Left cardiac atrium (tissue), 4 donors: ENCODE measurements at places on chromosomes 16 and 17. TPM values are rescaled to one million over a fixed set of nuclear protein-coding genes. Genes with fewer than 3 reads are reported as not detected.

GP1BA gene
- total RNA-seq, result 0.15 TPM

- DNase-seq, result no peak
Measured at GRCh38 chr16:2821487-2822157, 4.6 kb downstream of the PRSS21 start.

DNA sequence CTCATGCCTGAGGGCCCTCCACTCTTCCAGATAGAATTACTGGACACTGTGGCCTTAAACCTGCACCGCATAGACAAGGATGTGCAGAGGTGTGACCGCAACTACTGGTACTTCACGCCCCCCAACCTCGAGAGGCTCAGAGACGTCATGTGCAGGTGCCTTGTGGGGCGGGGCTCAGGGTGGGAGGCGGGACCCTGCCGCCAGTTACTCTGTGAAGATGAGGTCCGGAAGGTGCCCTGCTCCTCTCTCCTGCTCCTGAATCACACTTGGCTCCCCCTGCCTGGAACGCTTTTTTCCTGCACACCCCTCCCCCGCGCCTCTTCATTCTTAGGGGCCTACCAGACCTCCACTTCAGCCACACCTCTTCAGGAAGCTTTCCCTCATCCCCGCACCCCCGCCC, 24.8 kb downstream of the MNT start:
- DNase-seq, result no peak

- no peak for DNase-seq
Measured at GRCh38 chr16:19432429-19432828, 14.7 kb downstream of the TMC5 start.

DNA sequence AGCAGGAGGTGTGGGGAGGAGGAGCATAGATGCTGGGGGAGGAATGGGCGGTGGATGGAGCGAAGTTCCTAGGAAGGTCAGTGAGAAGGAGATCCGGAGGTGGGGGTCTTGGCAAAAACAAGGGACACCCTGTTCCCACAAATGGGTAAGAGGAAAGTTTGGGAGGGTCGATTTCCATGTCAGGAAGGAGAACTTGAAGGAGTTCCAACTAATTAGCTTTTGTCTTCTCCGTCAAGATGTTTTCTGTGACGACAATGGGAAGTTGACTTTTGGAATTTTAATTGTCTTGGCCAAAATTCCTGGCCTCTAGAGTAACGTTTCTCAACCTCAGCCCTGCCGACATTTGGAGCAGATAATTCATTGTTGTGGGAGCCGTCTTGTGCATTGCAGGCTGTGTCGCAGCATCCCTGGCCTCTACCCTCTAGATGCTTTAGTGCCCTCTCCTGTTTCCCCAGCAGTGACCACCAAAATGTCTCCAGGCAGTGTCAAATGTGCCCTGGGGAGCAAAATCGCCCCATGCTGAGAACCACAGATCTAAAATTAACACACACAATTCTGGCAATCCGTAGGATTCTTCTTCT, 97.1 kb downstream of the PITPNC1 start:
- DNase-seq, result peak; percentile 69

DNA sequence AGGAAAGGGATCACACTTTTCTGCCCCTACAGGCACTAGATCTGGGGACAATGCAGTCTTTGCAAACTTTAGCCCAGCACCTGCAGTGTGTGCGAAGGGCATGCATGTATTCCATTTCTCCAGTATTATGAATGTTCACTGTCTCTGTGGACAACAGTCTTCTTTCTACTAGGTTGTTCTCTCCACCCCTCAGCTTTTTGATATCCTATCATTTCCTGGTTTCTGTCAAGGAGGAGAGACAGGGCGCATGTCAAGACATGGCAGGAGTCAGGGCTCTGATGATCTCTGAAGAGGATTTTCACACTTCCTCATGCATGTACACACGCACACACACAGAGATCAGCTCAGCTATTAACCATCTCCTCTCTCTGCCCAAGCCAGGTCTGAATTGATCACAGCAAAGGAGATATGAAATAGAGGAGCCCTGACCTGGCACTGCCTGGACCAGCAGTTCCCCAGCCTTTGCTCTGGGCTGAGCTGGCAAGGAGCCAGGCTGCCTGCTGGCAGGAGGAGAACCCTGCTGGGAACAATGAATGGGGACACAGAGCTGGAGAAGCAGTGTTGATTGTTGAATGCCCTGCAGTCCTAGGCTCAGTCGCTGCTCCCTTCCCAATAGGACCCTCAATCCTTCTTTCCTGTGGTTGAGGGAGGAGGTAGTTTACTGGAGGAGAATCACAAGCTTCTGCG, 2.6 kb downstream of the GPR179 start:
- peak; percentile 73 for DNase-seq

GRCh38 chr17:43384476-43384862, 14.3 kb upstream of the ARL4D start:
- no peak for DNase-seq

- DNase-seq, result no peak
Measured at GRCh38 chr16:57507136-57508034, 21.1 kb upstream of the DOK4 start.

DNA sequence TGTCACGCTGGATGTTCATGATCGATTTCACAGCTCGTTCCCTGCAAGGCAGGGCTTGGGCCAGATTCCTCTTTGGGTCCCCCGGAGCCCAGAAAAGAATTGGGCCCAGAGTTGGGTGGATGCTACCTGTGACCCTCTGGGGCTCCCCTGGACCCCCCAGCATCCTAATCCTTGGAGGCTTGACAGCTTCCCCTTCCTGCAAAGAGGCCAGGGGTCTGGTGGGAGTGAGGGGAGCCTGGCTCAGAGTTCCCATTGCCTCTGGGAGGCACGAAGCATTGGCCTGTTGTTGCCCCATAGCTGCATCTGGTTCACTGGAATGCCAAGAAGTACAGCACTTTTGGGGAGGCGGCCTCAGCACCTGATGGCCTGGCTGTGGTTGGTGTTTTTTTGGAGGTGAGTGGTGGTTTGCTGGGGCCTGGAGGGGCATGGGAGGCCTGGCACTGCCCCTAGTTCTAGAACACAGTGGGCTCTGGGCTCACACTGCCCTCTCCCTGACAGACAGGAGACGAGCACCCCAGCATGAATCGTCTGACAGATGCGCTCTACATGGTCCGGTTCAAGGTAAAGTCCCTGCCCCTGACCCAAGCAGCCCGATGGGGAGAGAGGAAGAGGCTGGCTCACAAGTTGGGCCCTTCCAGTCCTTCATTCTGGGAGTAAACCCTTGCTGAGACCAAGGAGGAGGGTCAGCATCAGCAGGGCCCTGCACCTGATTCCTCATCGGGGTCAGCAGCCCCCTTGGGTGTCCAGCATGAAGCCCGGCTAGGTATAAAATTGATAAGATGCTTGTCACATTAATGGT, 7.2 kb downstream of the CA7 start:
- no peak for DNase-seq

- no peak for DNase-seq
Measured at GRCh38 chr16:81830845-81831540, 51.9 kb downstream of the PLCG2 start.

HSF5 gene
- 0.06 TPM for total RNA-seq

CCL4L2 gene
- total RNA-seq, result not detected

DNA sequence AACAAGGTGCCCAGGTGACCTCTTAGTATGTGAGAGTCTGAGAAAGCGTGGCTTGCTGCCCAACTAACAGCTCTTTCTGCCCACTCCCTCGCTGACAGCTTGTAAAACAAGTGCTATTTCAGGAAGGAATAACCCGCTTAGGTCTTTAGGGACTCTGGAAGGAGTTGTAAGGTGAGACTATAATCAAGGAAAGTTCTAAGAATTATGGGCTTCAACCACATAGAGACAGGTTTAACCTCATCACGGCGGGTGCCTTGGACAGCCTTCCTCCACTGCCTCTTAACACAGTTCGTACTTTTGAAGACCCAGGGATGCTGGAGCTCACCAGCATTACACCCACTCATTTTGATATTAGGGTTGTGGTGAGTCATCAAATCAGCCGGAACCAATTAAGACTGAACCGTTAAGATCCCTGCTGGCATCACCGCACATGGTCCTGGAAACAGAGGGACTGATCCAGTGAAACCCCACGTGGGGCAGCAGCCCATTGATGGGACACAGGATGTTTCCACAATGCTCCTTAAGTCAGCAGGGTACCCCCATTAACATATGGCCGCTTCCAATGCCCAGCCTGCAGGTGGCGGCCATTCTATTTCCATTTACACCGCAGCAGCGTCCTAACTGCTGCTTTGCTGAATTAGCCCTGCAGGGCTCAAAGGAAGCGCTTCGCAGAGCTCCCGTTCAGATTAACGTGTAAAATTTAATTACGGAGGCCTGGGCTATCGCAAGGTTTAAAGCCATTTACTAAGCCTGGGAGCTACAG, 176.6 kb upstream of the SDK2 start:
- DNase-seq, result no peak

DNA sequence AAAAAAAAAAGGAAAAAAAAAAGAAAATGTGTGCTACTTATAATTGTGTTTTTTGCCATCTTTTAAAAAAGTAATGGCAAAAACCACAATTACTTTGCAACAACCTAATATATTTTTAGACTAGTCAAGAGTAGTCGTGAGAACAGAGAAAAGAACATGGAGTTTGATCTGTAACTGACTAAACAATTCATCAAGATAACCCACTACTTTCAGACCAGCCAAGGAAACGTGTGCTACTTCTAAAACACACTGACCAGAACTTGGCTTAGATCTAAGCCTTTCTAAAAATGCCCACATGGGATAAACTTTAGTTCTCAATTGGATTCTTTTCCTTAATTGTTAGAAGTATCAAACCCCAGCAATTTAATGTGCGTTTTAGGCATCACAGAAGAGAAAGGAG, 616 bp downstream of the PECAM1 start:
- no peak for DNase-seq

- DNase-seq, result no peak
Measured at GRCh38 chr16:54447576-54448440, 161.2 kb upstream of the IRX3 start.

SYCE1L gene
- 2.7 TPM for total RNA-seq
